Astrocyte (in vitro differentiated cells and primary cell): ENCODE measurements at places on chromosomes 4 and X. TPM values are rescaled to one million over a fixed set of nuclear protein-coding genes. Genes with fewer than 3 reads are reported as not detected.

DNA sequence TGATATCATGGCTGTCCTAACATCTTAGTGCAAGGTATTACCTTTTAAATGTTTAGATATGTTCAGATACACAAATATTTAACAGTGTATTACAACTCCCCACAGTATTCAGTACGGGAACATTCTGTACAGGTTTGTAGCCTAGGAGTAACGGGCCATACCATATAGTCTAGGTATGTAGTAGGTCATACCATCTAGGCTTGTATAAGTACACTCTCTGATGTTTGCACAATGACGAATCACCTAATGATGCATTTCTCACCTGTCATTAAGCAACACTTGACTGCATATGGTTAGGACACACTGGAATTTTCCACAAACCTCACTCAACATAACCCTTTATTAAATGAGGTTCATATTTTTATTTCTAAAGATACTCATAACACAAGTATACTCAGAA, 67.7 kb downstream of the THOC2 start:
- no peak overlapping the region for H3K4me3 ChIP-seq
- no peaks in the 10 kb centered on the region for H3K4me1 ChIP-seq
- H3K27me3 ChIP-seq = no peaks in the 10 kb centered on the region
- H3K27ac ChIP-seq = peak overlapping the region; percentile 25
- peak; percentile 21 for DNase-seq
- H3K36me3 ChIP-seq = peaks cover 8% of the 10 kb centered on the region

FAM47E gene
- 0.54 and 0.84 TPM in 2 replicates for total RNA-seq

ESX1 gene
- total RNA-seq = 0.48 and 0.84 TPM in 2 replicates

TMPRSS11D gene
- not detected in 2 replicates for total RNA-seq

ADAD1 gene
- total RNA-seq = not detected in 2 replicates

GRCh38 chrX:2508648-2509335, 8.0 kb upstream of the DHRSX start:
- no peaks in the 10 kb centered on the region for H3K36me3 ChIP-seq
- H3K27me3 ChIP-seq = no peaks in the 10 kb centered on the region
- H3K4me1 ChIP-seq = no peaks in the 10 kb centered on the region

GRCh38 chrX:134244043-134244442, 7.1 kb downstream of the CCDC160 start:
- H3K27me3 ChIP-seq = no peaks in the 10 kb centered on the region
- no peak overlapping the region for H3K27ac ChIP-seq
- no peaks in the 10 kb centered on the region for H3K4me1 ChIP-seq
- H3K4me3 ChIP-seq = no peak overlapping the region
- no peaks in the 10 kb centered on the region for H3K36me3 ChIP-seq
- DNase-seq = peak; percentile 32

KIT gene
- 5.3 and 8.1 TPM in 2 replicates for total RNA-seq

DNA sequence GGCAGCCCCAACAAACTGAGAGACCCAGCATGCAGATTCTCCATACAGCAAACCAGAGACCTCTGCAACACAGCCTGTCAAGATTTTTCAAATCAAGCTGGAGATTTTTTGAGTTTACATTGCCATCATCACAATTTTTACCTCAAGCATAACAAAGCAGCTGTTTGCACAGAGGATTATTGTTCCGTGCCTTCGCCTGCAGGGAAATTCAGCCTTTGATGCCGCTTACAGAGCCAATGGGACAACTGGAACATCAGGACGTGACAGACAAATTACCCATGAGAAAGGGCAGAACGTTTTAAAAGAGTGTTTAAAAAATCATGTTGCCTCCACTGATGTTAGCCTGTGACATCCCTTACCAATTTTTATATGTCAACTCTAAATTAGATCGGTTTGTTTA, 363.7 kb downstream of the FBXW7 start:
- no peaks in the 10 kb centered on the region for H3K4me1 ChIP-seq
- H3K27me3 ChIP-seq = peaks cover 7% of the 10 kb centered on the region
- DNase-seq = no peak
- H3K4me3 ChIP-seq = no peak overlapping the region
- no peaks in the 10 kb centered on the region for H3K36me3 ChIP-seq
- H3K27ac ChIP-seq = no peak overlapping the region

- H3K27me3 ChIP-seq = no peaks in the 10 kb centered on the region
- H3K4me3 ChIP-seq = no peak overlapping the region
- DNase-seq = peak; percentile 1
- H3K36me3 ChIP-seq = no peaks in the 10 kb centered on the region
- H3K4me1 ChIP-seq = no peaks in the 10 kb centered on the region
These were observed 737.7 kb downstream of the NLGN4X start for GRCh38 chrX:5490786-5491563.

GRCh38 chr4:27886120-27886519, 1025.5 kb downstream of the STIM2 start:
- H3K36me3 ChIP-seq = no peaks in the 10 kb centered on the region
- DNase-seq = no peak
- H3K27ac ChIP-seq = no peak overlapping the region
- H3K27me3 ChIP-seq = no peaks in the 10 kb centered on the region

- DNase-seq = no peak
- no peak overlapping the region for H3K4me3 ChIP-seq
- no peaks in the 10 kb centered on the region for H3K36me3 ChIP-seq
- no peaks in the 10 kb centered on the region for H3K27me3 ChIP-seq
These were observed 41.6 kb downstream of the AR start for GRCh38 chrX:67585401-67585800.

SPANXD gene
- total RNA-seq = not detected in 2 replicates

- H3K27ac ChIP-seq = peak within 1 kb of the TSS; percentile 43
- peak; percentile 88 for DNase-seq
These were observed at the start of gene SOD3 for GRCh38 chr4:24794916-24795665. Gene SOD3, plus strand, starts transcription at chr4:24795573. Its CDS starts 3,949 bp downstream, at chr4:24799522.

DNA sequence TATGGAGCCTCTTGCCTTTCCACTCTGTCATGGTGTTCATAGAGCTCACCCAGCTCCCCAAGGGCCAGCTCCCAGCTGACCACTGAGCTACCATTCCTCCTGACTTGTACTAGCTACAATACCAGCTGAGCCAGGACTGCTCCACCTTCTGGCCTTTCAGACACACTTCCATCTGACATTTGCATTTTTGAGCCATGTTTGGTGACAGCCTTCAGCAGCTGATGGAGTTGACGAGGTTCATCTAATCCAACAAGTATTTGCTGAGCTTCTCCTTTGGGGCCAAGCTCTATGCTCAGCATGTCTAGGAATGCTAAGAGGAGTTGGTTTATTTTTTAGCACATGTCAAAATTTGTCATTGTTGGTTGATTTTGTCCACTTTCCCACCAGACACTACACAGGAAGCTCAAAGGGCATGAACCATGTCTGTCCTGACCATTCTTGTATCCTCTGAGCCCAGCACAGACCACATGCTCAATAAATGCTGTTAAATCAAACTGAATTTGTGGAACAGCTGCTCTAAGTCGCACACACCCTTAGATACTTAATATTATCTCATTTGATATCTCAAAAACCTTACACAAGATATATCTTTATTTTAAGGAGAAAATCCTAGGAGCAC, 142.6 kb upstream of the PPARGC1A start:
- no peak overlapping the region for H3K4me3 ChIP-seq
- no peaks in the 10 kb centered on the region for H3K36me3 ChIP-seq
- no peak for DNase-seq
- no peak overlapping the region for H3K27ac ChIP-seq

MAGEA9B gene
- total RNA-seq = not detected in 2 replicates

DNA sequence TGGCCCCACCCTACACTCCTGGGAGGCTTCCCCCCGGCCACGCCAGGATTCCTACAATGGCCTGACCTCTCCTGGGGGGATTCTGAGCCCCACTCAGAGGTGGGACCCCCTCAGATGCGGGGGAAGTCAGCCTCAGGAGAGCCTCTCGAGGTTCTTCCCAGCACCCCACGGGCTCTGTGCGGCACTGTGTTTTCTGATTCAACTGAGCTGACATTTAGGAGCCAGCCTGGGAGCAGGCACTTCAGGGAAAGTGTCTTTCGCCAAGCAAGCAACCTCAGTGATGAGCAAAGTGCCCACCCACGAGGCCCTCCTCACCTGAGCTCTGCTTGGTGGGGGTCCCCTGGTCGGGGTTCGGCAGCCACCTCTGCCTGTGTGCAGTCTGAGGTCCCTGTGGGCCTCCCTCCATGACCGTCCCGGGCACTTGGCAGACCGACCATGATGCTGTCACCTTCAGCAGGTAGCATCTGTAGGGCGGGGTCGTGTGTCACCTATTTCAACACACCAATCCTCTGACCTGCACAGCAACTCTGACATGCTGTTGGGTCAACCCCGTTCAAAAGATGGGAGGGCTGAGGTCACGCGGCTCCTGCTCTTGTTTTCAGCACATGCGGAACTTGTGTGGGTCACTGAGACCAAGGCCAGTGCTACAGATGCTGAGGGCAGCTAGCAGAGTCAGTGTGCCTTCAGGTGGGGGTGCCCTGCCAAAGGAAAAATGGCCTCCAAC, 46.2 kb downstream of the ADRA2C start:
- H3K27ac ChIP-seq = no peak overlapping the region
- DNase-seq = no peak
- no peaks in the 10 kb centered on the region for H3K4me1 ChIP-seq

NR0B1 gene
- 0.25 TPM in 1 of 2 replicates, not detected in the other for total RNA-seq

DNA sequence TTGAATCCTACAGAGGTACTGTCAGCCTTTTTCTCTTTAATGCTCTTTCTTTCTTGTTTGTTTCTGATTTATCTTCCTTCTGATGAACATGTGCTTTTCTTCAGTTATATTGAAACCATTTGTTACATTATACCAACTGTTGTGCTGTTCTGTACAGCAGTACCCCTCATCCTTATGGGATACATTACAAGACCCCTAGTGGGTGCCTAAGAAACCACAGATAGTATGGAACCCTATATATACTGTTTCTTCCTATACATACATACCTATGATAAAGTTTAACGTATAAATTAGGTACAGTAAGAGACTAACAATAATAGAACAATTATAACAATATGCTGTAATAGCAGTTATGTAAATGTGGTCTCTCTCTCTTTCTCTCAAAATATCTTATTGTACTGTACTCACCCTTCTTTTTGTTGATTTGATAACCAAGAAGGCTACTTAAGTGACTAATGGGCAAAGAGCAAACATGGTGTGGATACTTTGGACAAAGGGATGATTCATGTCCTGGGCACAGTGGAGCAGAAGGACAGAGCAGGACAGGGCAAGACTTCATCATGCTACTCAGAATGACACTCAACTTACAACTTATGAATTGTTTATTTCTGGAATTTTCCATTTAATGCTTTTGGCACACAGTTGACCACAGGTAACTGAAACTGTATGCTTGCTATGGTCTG, 10.7 kb upstream of the YIPF7 start:
- H3K27ac ChIP-seq = no peak overlapping the region
- H3K36me3 ChIP-seq = no peaks in the 10 kb centered on the region
- H3K27me3 ChIP-seq = no peaks in the 10 kb centered on the region
- DNase-seq = no peak
- H3K4me3 ChIP-seq = no peak overlapping the region

MGAT4D gene
- total RNA-seq = not detected in 2 replicates
